Forelimb muscle (tissue), 1 donor: ENCODE measurements at places on chromosomes 11 and 22. TPM values are rescaled to one million over a fixed set of nuclear protein-coding genes. Genes with fewer than 3 reads are reported as not detected.

Gene CBLIF
- polyA plus RNA-seq: not detected

Gene ALDH3B1
- polyA plus RNA-seq: 11.8 TPM

Gene SCUBE1
- polyA plus RNA-seq: 0.19 TPM

Gene NXPE4
- polyA plus RNA-seq: not detected

Gene YPEL4
- polyA plus RNA-seq: 2.1 TPM

Gene HOATZ
- polyA plus RNA-seq: not detected

Gene TCN1
- 0.23 TPM for polyA plus RNA-seq

Gene TP53I11
- 40.4 TPM for polyA plus RNA-seq

Gene SLC6A5
- polyA plus RNA-seq: not detected

Gene NRGN
- 4.7 TPM for polyA plus RNA-seq

Gene OR8D4
- 0.06 TPM for polyA plus RNA-seq

Gene SPDYC
- polyA plus RNA-seq: not detected

Gene MRGPRX3
- polyA plus RNA-seq: not detected

DNA sequence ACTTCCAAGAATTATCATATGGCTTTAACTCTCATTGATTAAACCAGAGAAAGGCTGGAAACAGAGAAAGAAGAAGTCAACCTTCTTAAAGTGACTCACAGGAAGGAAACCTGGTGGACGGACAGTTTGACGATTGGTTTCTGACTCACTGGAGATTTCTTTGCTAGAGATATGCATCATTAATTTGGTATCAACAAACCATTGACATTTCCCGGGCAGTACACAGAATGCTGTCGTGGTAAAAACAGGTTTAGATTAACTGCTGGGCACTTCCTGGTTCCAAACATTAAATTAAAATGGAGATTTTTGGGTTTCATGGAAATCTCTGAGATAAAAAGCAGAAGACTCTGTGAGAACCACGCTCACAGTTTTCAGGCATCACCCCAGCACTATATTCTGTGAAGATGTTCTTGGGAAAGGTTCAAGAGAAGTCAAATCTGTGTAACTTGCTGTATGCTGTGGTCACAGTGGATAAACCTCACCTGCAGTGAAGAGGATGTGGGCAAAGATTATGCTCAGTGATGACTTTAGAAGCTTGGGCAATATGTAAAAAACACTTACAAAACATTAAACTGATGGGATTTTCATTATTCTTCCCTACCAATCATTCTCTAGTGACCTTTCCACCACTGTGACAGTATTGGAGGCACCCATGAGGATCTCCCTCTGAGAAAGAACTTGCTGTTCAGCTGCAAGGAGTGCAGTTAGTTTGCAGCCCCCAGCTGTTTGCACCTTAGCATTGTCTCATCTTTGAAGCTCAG lies 61.1 kb upstream of the CD44 start:
- no peak for DNase-seq

GRCh38 chr11:124760205-124760652 lies 1.9 kb downstream of the ESAM start:
- no peak for DNase-seq

- DNase-seq: no peak
Measured at GRCh38 chr22:50027639-50028537, 15.3 kb upstream of the IL17REL start.

DNA sequence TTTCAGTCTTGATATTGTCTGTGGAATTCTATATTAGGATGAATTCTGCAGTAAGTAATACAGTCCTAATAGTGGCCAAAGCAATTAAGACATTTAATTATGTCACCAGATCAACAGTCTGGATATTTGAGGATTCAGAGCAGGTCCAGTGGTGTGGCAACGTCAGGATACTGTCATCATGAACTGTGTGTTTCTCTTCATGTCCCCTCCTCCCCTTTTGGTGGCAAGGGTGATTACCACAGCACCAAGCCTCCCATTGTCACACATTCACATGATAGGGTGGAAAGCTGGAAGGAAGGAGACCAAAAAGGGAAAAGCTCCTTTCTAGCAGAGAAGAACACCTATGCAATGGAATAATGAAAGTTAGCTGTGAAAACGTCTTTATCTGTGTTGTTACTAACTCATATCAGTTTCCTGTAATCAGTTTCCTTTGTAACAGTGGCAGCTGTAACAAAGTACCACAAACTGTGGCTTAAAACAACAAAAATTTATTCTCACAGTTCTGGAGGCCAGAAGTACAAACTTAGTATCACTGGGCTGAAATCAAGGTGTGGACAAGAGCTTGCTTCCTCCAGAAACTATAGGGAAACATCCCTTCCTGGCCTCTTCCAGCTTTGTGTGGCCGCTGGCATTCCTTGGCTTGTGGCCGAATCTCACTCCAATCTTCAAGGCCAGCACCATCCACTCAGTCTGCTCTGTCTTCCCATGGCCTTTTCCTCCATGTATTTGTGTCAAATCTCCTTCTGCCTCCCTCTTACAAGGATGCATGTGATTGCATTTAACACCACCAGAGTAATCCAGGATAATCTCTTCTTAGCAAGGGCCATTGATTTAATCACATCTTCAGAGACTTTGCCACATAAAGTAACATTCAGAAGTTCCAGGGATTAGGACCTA lies 6.5 kb upstream of the RBM14 start:
- DNase-seq: no peak

DNA sequence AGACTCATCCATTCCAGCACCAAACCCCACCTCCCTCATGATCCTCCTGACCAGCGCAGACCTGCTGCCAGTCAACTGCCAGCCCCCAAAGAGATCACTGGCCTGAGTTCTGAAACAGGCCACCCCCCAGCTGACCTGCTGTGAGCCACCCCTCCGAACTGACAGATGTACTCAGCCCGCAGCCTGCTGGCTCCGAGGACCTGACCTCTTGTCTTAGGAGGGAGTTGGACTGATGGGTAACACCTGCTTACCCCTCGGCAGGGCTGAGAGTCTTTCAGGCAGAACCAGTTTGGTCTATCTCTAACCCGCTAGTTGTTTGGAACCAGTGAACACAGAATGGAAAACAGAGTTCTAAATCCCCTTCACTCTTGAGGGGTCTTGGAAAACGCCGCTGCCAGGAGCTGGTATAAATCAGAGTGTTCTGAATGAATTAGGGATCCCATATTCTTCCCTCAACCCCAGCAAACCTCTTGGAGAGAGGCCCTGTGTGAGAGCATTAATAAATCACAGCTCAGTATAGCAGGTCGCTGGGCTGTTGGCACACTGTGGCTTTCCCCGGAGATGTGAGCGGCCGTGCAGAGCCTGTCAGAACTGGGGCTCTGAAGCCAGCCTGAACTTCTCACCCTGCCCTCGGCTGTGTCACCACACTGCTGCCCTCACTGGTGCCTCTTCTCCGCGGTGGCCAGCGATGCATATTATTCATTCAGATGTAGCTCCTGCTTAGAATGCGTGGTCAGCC lies 165.1 kb upstream of the NCAM1 start:
- DNase-seq: no peak

GRCh38 chr11:12674571-12674935 lies 332 bp downstream of the TEAD1 start:
- DNase-seq: no peak

DNA sequence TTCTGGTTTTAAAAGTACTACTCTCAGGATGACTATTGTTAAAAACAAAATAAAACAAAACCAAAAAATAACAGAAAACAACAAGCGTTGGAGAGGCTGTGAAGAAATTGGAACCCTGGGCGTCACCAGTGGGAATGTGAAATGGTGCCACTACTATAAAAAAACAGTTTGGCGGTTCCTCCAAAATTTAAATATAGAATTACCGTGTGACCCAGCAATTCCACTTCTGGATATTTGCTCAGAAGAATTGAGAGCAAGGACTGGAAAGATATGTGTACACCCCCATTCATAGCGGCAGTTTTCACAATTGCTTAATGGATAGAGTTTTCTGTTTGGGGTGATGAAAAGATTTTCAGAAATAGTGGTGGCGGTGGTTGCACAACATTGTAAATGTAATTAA lies 8.6 kb downstream of the APOA4 start:
- no peak for DNase-seq

GRCh38 chr22:46289244-46289891 lies 7.3 kb upstream of the GTSE1 start:
- no peak for DNase-seq

GRCh38 chr11:62433141-62433903 lies 14.5 kb downstream of the SCGB1A1 start:
- DNase-seq: no peak

DNA sequence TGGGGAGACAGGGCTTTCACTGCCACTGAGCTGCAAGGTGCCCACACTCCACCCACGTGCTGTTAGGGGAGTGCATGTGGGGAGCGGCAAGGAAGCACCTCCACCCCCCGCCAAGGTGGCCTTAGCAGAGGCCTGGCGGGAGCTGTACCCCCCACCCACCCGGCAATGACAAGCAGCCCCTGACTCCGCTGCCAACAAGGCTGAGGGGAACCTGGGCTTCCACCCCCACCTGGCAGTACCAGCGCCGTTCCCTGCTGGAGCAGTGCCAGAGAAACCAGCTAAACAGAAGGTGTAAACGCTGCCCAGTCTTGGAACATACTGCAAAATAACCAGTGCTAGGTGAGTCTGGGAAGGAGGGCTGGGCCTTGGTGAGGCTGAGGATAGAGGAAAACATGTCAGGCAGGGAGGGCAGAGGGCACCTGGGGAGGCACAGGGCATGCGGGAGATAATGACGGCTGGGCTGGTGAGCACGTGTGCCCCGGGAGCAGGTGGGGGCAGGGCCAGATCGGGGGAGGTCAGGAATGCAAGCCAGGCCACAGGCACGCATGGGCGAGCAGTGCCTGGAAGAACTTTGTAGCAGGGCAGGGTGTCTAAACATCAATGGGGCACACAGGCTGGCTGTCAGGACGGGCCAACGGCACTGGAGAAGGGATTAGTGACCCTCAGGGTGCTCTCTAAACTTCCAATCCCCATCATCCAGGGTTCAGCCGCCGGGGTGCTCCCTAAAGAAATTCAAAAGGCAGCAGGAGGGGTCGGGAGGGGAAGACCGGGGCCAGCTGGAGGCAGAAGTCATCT lies 6.6 kb downstream of the CERK start:
- no peak for DNase-seq

DNA sequence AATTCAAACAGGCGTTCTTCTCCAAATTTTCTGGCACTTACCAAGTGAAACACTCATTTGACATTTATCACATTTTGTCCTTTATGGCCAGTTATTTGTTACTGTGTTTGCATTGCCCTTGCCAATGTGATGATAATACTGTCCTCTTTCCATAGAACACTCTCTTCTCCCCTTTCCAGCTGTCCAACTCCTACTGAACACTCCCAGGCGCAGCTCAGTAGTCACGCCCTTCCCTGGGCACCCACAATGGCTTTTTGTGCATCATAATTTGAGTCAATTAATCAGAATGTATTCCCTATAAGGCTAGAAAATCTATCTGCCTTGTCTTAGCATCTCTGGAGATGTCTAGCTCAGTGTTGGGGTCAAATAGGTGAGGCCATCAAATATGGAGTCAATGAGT lies 21.2 kb upstream of the B3GAT1 start:
- DNase-seq: no peak

GRCh38 chr11:72048766-72049460 lies 31.4 kb downstream of the NUMA1 start:
- no peak for DNase-seq

GRCh38 chr11:125777309-125777708 lies 1.3 kb downstream of the PATE2 start:
- DNase-seq: no peak
